ENCODE measurements at places on chromosomes 11 and 22. TPM values are rescaled to one million over a fixed set of nuclear protein-coding genes. Genes with fewer than 3 reads are reported as not detected.

NEFH gene
- polyA plus RNA-seq = 2.5 TPM

EWSR1 gene
- polyA plus RNA-seq = 198 TPM

SEPTIN3 gene
- not detected for polyA plus RNA-seq

MPZL2 gene
- polyA plus RNA-seq = not detected
